Glomerular endothelial cell (primary cell): ENCODE measurements at places on chromosomes 2 and 18.

DNA sequence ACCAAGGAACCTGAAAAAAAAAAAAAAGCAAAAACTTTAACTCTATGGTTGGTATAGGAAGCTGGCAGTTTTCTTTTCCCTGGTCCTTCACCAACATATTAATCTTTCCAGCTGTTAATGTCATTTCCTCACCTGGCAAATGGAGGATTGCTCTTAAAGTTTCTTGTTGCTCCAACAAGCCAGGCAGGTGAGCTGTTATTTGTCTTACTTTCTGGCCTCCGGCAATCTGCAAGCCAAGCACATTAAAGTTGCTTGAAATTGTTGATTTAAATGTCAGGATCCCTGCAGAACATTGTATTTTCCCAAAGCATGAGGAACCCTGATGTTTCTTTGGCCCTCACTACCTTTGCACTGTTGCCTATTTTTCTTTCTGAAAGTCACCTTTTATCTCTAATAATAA is 664.9 kb downstream of the METTL4 start:
- DNase-seq = no peak

GRCh38 chr2:58019229-58019628 is 27.4 kb upstream of the VRK2 start:
- DNase-seq = no peak

GRCh38 chr2:31109633-31110192 is 28.5 kb downstream of the GALNT14 start:
- DNase-seq = no peak

- DNase-seq = no peak
Measured at GRCh38 chr2:181275643-181276070, 181.5 kb upstream of the ITGA4 start.

- no peak for DNase-seq
Measured at GRCh38 chr2:236803621-236804020, 234.0 kb downstream of the ACKR3 start.

- DNase-seq = no peak
Measured at GRCh38 chr18:44786257-44786656, 105.6 kb downstream of the SETBP1 start.

DNA sequence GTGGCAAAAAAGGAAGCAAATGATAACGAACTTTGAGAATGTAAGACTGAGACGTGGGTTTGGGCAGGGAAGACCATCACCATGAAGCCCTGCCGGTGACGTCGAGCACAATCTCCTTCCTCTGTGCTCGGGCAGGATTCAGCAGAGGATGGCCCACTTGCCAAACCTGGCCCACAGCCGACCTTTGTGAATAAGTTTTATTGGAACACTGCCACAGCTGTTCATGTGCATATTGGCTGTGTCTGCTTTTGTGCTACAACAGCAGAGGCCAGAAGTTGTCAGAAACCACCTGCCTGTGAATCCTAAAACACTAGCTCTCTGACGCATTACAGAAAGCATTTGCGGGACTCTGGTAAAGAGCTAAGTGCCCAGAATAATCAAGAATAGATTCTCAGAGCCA is 223.9 kb downstream of the MYT1L start:
- DNase-seq = no peak

DNA sequence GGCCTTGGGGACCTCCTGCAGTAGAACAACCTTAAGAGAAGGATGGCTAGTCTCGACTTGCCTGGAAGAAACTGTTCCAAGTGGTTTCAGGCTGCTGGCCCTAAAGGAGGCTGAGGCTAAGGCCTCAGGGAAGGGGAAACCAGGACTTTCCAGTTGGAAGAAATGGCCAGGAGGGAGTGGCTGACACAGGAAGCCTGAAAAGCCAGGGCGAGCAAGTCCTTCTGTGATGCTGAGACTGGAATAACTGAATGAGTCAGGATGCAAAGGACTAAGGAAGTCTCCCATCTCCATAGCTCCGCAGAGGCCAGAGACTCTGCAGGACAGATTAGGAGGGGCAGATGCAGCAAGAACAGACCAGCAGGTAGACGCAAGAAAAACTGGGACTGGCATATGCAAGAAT is 7.4 kb downstream of the HTRA2 start:
- DNase-seq = no peak

- no peak for DNase-seq
Measured at GRCh38 chr2:139170406-139170805, 390.2 kb upstream of the NXPH2 start.

DNA sequence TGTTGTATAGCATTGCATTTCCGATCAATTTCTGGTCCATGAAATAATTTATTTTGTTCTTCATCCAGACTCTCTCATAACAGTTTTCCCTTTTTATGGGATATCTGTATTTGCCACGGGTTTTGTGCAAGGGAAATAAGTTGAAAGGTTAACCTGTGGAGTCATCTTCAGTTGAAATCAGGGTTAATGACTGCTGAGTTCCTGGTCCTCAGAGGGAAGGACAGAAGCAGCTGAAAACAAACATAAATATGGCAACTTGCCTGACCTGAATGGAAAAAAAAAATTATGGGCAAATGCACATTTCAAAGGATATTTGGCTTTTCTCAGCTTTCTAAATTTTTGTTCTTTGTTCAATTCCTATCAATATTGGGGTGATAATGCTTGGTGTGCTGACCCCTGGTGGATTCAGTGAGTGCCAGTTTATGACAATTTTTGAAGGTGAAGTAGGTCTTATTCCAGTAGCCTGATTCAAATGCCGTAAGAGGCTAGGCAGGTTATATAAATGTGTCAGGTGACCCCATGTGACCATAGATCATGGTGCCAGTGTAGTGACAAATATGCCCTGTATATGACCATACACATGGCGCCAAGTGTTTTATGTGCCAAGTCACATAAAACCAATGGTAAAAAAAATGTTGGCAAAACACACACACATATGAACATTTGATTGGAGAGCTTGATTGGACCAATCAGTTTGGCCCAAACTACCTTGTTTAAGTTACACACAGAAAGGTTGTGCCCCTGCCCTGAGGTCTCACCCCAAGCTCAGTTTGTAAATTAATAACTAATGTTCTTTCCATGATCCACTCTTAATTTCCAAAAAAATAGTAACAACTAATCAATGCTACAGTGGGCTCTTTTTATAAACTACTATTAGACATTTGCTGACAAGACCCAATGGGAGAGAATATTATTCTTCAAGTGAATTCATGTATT is 47.6 kb upstream of the FAM124B start:
- peak; percentile 57 for DNase-seq

DNA sequence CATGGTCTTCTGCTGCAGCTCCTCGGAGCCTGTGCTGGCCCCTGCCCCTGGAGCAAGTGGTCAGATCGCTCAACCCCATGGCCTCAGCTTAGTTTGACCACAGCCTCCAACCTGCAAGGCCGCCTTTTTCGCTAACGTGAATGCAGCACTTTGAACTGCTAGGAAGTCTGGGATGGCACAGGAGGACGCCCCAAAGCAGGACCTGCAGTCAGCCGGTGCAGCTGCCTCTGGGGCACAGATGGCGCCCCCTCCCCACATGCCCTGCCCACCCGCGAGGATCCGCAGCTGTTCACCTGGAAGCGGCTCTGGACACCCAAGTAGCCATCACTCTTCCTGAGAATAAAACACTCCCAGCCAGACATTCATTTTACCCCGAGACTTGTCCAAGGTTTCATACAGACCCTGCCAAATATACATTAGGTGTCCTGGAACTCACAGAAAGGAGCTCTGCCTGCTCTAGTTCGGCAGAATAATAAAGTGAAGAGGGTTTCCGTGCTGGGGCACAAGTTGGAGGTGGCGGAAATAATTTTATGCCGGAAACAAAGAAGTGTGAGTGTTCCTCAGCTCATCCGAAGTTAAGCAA is 510.1 kb downstream of the EIPR1 start:
- no peak for DNase-seq
